Activated gamma-delta T cell (primary cell): ENCODE measurements at places on chromosomes 3 and 15.
A peak's percentile ranks its signal among the peaks of the same experiment; 100 is the strongest.

DNA sequence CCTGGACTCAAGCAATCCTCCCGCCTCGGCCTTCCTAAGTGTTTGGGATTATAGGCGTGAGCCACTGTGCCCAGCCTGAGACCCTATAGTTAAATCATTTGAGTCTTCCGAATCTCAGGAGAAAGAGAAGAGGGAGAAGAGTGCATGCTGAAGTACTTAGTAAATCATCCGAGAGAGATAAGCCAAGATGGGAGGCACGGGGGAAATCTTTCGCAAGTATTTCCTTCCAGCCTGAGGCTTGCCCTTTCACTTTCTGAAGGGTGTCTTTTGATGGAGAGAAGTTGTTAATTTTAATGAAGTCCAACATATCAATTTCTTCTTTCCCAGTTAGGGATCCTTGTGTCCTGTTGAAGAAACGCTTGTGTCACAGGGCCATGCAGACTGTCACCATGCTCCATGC, 97.1 kb upstream of the SLC6A6 start:
- no peak for DNase-seq

DNA sequence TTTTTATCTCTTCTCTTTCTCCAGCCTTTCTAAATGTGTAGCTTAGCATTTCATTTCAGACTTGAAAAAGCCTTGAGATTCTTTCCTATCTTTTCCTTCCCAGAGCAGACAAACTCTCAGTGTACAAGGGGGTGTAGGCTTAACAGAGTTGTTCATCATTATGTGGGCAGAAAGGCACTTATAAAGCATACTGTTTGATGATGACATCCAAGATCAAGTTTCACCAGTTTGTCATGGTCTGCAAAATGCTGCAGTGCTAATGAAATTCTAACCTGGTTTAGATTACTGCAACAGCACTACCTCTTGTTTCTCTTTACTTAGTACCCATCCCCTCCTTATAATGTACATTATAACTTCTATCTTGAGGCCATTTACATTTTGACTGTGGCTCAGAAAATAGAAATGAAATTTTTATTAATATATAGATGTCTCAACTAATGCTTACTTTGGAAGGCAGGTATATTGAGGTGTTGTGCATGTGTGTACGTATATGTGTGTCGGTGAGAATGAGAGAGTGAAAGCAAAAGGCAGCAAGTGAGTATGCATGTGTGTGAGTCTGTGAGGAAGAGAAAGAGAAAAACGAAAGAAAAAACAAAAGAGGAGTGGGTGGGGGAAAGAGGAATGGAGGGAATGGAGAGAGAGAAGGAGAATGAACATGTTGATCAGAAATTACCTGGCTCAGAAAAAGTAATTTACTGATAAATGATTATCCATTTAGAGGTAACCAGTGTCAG, 1043.6 kb downstream of the TUSC7 start:
- no peak for DNase-seq

- no peak for DNase-seq
Observed at GRCh38 chr15:71433402-71433801, 318.1 kb downstream of the THSD4 start.

DNA sequence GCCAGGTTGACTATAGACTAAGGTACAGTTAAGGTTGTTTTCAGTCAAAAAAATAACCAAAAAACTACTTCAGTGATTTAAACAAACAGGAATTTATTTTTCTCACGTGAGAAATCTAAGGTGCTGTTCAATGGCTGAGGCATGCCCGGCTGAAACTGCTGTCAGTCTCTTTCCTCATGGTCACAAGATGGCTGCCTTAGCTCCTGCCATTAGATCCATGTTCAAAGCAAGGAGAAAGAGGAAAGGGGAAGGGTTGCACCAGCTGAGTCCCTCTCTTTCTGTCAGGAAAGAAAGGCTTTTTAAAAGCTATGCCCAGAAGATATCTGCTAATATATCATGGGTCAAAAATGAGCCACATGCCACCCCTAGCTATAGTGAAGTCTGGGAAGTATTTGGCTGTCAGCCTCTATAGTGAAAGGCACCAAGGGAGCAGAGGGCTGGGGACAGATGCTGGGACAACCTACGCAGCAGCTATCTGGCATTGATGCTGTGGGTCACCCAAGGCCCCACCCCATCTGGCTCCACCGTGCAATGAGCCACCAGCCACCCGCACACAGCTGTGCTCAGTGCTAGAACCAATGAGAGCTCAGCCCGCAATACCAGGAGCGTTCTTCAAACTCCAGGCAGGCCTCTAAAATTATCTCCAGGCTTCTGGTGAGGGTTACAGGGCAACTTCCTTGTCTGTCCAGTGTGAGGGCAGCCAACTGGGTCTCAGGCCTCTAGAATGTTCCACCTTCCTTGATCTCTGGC, 64.7 kb upstream of the GATA2 start:
- no peak for DNase-seq

DNA sequence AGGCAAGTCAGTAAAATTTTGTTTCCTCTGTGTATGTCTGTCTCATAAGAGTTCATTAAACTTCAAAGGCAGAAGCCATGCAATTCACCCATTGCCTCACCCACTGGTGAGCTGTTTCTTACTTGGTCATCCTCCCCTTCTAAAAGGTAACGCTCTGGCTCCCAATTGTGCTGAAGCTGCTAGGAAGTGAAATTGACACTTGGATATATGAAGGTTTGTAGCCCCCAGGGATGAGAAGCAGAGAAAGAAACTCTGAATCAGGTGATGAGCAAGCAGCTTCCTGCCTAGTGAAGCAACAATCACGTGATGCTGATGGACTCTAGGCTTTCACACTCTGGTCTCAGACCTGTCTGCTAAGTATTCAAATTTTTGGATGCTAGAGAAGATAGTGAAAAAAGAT, 70.7 kb downstream of the CD200R1L start:
- no peak for DNase-seq

DNA sequence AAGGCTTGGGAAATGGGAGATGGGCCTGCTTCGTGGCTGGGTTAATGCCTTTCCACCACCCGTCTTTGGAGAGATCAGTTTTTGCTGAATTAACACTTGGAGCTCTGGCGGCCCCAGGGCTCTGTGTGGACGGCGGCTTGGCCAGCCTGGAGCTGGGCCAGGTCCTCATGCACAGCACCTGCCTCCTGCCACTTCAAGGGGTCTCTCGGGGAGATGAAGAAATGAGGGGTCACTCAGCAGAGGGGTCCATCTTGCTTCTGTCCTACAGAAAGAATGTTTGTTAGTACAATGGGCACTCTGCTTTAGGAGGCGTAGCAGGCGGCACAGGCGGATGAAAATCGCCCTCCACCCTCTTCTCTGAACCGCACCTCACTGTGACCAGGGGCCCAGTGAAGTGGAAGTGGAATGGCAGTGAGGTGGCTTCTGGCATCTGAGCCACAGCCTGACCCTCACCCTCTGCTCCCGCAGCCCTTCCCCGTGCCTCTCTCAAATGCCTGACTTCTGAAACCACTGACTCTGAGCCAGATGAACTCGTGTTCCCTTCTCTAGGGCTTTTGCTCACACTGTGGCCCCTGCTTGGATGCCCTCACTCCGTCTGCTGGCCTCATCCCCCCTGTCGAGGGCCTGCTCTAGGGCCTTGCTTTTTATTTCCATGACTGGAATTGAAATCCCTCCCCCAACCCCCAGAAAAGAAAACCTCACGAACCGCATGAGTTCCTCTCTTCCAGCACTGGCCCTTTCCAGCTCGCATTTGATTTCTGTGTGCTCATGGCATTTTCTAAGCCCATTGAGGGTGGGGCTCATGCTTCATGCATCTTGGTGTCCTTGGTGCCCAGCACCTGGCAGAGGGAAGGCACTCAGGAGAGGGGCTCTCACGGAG, 42.2 kb downstream of the CHDH start:
- DNase-seq: no peak

GRCh38 chr3:190534386-190534785, 20.5 kb downstream of the IL1RAP start:
- no peak for DNase-seq

- DNase-seq: no peak
Observed at GRCh38 chr15:87827131-87827530, 429.4 kb downstream of the NTRK3 start.

GRCh38 chr3:16512435-16513140, 911 bp downstream of the RFTN1 start:
- DNase-seq: peak; percentile 19

DNA sequence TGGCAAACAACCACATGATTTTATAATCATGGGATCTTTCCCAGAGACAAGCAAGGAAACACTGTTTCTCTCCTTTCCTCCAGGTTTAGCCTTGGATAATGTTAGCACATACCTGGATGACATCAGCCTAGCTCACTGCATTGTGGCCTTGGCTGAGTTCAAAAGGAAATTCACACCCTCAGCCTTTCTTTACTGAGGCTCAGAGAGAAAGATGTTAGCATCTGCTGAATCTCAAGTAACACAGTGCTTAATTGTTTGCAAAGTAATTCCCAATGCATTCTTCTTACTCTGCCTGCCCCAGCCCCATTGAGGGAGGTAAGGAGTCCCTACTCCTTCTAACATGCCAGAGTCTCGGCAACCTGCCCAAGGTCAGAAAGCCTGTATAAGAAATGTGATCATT, 432.2 kb upstream of the LMCD1 start:
- DNase-seq: no peak
